Stimulated activated CD4-positive, alpha-beta T cell treated with anti-CD3 and anti-CD28 coated beads, Interleukin-4, amount 100 ng/mL, for 1 hour (primary cell): ENCODE measurements at places on chromosomes 1 and 21.

DNA sequence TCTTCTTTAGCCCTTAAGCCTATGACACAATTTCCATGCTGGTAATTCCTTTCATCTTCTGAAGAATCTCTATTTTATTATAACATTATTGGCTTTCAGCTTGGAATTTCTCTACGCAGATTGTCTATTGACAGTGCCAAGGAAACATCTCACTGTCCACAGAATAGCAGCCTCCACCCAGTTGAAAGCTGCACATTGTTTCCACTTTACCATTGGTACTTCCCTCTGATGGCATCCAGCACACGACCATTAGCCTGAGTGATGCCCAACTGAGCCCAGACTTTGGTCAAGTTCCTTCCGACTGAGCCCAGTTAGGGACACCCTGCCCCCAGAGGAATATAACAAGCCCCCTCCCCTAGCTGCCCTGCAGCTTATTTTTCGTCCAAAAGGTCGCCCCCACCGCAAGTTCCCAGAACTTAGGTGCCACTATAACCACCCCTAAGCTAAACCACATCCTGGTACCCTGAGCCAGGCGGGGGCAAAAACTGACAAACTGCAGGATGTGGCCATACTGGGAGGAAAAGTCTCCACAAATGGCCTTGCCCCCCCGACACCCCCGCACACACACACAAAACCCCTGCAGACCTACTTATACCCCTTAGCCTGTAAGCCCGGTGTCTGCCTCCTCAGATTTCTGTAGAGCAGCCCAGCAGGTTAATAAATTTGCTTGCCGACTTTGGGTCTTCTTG, 13.2 kb downstream of the GBP5 start:
- peak; percentile 32 for DNase-seq

GRCh38 chr1:24910751-24911650, 19.1 kb downstream of the RUNX3 start:
- DNase-seq: peak; percentile 51

GRCh38 chr1:99994496-99994895, 24.7 kb downstream of the SLC35A3 start:
- no peak for DNase-seq

GRCh38 chr21:14267076-14267475, 51.1 kb downstream of the RBM11 start:
- no peak for DNase-seq

GRCh38 chr21:34197561-34197960, 124.2 kb downstream of the MRPS6 start:
- no peak for DNase-seq

DNA sequence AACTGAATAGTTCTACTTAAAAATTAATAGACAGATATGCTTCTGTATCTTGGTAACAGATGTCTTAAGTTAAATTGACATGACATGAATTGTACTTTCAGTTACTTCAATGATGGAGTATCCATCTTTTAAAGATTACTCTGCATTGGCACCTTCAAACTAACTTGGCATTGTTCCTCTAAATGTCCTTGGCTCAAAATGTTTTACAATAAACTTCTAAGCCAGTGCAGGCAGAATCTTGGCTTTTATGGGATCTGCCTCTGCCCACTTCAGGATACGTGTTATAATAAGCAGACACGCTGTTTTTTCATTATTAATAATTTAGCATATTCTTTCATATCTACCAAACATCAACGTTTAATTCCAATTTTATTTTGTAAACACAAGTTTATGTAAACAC, 873.4 kb upstream of the ADAMTS5 start:
- no peak for DNase-seq

DNA sequence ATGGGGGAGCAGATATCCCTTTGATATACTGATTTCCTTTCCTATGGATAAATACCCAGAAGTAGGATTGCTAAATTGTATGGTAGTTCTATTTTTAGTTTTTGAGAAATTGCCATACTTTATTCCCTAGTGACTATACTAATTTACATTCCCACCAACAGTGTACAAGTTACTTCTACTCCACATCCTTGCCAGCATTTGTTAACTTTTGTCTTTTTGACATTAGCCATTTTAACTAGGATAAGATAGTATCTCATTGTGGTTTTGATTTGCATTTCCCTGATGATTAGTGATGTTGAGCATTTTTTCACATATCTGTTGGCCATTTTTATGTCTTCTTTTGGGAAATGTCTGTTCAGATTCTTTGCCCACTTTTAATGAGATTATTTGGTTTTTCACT, 620.6 kb upstream of the CAMK1G start:
- DNase-seq: no peak

GRCh38 chr1:228905701-228906101, 170.4 kb downstream of the RHOU start:
- no peak for DNase-seq

- no peak for DNase-seq
Measured at GRCh38 chr1:230863449-230863848, 4.9 kb downstream of the C1orf198 start.

DNA sequence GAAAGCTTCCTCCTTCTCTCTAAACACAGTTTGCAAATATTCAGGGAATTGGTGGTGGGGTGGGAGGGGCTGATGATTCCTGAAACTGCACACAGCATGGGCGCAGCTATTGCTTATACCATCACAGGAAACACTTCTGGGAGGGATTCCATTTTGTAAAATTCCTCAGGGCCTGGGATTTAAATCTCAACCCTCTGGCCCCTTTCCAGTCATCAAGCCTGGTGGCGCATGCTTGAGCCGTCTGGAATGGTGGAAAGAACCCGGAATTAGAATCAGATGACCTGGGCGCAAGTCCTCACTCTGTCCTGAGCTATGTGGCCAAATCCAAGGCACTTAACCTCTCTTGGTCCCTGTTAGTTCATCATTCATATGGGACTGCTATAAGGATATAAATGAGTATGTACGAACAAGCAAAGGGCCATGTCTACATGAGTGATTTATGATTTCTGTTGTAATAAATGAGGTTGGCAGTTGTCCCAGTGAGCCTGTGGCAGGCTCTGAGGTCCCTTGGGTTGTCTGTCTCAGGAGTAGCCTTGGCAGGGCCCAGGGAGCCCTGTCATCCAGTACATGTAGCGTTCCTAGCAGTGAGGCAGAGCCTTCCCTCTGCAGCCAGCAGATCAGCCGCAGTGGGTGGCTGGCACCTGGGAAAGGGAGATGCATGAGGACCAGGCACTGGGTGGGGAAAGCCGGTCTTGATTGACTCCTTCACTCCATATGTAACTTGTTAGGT, 72.0 kb downstream of the MAN1C1 start:
- DNase-seq: no peak

DNA sequence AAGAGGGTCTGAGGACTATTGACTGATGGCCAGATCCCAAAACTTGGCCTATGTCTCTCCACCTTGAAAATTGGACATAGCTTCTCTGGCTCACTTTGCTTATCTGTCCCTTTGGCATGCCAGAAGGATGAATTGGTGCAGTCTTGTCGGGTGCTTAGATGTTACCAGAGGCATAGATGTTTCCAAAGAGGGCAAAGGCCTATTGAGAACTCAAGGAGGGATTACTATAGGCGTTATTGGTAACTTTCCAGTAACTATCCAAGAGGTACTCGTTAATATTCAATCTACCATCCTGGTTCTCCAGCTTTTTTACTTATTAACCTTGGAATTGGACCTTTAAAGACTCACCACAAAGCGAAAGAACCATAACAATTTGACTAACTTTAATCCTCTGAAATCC, 368.3 kb upstream of the ESRRG start:
- no peak for DNase-seq

- DNase-seq: no peak
Measured at GRCh38 chr1:244162786-244163530, 111.9 kb downstream of the ZBTB18 start.

DNA sequence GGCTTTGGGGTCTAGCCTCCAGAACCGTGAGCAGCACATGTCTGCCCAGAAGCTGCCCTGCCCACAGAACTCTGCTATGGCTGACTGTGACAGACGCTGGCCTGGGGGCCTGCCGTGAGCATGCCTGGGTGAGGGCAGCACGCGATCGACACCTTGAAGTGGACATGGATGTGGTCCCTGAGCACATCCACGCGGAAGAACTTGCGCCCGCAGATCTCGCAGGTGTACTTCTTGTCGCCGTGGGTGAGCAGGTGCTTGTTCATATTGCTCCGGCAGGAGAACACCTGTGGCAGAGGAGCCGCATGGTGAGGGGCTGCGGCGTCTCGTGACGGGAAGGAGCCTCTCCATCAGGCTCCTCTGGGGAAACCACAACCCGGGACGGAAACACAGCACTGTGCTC, 56.0 kb downstream of the PRDM15 start:
- no peak for DNase-seq

DNA sequence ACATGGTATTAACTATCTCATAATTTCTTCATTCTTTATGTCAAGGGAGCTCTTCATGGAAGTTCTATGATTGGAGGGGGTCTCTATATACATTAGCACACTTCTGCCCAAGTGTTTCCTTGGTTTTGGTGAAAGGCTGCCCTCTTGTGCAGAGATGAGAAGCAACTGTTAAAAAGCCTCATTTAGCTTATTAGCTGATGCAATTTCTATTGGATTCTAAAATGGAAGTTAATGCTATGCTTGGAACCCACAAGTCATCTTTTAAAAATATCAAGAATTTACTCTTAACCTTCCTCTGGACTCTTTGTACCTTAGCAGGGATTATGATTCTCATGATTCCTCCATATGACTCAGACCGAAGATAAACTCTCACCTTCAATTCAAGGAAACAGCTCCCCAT, 328.9 kb downstream of the PTBP2 start:
- no peak for DNase-seq

GRCh38 chr1:94514095-94514727, 27.3 kb downstream of the F3 start:
- no peak for DNase-seq

DNA sequence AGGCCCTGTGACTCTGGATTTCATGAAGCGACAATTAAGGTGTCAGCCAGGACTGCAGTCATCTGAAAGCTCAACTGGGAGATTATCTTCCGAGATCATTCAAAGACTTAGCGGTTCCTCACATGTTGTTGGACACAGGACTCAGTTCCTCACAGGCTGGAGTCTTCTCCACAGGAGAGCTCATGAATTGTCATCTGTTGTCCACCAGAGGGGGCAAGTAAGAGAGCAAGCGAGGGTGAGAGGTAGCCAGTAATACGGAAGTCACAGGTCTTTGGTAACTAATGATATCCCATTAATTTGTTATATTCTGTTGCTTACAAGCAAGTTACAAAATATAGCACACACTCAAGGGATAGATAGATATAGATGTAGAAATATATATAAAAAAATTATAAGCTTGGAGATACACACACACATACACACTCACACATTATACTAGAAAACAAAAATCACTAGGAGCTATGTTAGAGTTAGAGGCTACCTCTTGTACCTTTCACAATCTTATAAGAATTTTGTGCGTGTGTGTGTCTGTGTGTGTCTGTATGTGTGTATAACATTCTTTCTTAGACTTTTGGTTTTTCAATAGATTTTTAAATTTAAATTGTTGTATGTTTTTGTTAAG, 1695.3 kb downstream of the BRINP3 start:
- DNase-seq: no peak

GRCh38 chr1:37720231-37721130, 28.2 kb downstream of the CDCA8 start:
- DNase-seq: no peak

DNA sequence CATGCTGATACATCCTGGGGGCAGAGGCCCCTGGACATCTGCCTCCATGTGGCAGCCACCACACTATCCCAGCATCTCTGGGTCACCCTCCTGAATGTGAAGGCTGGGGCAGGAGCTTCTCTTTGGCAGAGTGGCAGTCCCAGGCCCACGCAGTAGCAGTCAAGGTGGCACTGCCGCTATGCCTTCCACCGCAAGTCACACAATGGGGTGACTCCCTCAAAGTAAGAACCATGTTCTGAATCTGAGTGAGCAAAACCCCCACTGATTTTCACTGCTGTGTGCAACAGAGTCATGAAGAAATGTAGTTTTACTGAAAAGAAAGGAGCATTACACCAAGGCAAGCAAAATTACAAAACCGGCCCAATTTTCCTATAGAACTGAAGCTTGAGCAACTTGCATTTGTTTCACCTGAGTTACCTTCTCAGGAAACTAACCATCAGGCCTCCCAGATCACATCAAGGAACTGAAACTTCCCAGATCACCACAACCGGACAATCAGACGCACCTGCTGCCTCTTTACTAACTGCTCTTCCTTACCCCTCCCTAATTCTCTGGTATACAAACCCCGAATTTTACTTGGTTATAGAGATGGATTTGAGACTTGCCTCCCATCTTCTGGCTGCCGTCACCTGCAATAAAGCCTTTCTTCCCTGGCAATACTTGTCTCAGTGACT, 102.6 kb downstream of the PCP4 start:
- DNase-seq: no peak

- no peak for DNase-seq
Measured at GRCh38 chr1:4838231-4838630, 183.8 kb downstream of the AJAP1 start.

DNA sequence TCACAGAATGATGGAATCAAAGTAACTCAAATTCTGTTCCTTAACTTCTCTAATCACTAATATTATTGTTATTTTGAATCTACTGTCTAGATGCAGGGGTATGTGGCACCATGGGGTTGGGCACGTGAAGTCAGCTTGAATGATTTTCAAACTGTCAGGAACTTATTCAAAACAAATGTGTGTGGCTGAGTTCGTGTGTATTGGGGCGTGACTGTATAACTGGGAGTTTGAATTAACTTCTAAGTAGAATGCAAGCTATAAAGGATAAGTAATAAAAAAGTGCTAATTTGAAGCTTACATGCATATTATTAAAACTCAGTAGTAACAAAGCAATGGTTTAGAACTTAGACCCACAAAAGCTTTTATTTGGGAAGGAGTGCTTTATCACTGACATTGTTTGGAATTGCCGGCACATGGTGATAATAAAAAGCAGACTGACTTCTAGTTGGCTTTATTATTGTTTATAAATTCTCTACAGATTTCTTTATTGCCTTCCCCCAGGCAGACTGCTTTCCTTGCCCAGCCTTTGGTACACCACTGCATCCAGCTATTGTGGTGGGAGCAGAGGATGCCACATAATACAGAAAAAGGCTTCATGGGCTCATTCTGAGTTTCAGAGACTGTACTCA, 84.3 kb downstream of the TENT5C start:
- DNase-seq: no peak

DNA sequence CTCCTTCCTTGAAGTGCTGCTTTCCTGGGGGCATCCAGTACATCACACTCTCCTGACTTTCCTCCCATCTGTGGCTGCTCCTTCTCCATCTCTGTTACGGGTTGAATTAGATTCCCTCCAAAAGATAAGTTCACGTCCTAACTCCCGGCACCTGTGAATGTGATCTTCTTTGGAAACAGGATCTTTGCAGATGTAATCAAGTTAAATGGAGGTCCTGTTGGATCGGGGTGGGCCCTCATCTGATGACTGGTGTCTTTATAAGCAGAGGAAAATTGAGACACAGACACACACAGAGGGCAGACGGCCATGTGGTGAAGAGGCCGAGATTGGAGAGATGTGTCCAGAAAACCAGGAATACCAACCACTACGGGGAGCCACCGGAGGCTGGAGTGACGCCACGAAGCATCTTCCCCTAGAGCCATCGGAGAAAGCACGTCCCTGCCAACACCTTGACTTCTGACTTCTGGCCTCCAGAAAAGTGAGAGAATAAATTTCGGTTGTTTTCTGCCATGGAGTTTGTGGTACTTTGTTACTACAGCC, 36.0 kb downstream of the ZBTB18 start:
- no peak for DNase-seq

- no peak for DNase-seq
Measured at GRCh38 chr1:237975903-237976302, 85.2 kb upstream of the ZP4 start.
